ENCODE measurements at places on chromosomes 3 and 15.

- peak; percentile 50 for DNase-seq
Observed at GRCh38 chr3:177440456-177441104, 243.3 kb upstream of the TBL1XR1 start.

GRCh38 chr3:184361532-184361931 lies at the start of the genes CLCN2 and POLR2H:
Gene CLCN2 (minus strand): TSS chr3:184361605. CDS start chr3:184361479, 126 bp downstream.
Gene POLR2H (plus strand): TSS chr3:184361710. CDS start chr3:184363493, 1,783 bp downstream.
- DNase-seq = no peak

- DNase-seq = no peak
Observed at GRCh38 chr3:137761563-137762503, 2.3 kb upstream of the SOX14 start.

DNA sequence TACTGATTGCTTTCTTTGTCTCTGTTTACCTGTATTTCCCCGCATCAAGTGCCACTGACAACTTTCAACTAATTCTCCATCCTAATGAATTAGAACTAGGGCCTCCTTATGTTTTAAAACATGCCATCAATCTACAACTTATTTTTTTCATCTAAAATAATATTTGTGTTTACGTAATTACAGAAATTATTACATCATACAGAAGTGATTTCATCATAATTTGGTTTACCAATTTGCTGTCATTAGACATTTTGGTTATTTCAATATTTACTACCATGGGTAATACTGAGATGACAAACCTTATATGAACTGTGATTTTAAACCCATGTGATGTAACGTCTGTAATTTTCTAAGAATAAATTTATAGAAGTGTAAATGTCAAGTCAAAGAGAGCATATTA lies 468.0 kb upstream of the IL12A start:
- no peak for DNase-seq

- DNase-seq = no peak
Observed at GRCh38 chr3:3804560-3804959, 5.3 kb downstream of the LRRN1 start.

DNA sequence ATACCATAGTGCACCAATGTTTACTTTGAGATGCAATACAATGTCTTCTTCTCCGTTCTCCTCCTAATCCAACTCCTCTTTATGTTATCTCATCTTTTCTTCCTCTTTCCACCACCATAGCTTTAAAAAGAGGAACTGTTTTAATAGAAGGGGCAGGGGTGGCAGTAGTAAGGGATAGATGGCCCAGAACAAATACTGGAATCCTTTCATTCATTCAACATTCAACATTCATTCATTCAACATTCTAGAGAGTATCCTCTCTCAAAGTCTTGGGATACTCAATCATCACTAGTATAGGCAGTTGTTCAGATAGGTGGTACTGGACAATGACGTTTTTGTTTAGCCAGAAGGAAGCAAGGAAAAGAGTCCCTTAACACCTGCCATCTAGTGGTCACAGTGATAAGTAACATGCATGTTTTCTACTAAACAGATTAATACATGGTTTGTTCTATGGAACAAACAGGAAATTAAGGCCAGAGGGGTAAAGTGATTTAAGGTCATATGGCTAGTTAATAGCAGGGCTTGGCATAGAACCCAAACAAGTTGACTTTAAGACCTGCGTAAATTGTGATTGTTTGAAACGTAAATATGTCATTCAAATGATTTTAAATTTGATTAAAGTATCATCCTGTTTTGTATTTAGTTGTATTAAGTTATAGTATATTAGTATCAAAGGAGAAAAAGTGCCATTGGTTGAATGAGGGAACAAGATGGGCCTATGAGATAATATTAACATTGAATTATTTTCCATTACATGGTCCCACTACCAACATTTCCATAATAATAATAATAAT lies 26.9 kb upstream of the EHHADH start:
- DNase-seq = no peak

DNA sequence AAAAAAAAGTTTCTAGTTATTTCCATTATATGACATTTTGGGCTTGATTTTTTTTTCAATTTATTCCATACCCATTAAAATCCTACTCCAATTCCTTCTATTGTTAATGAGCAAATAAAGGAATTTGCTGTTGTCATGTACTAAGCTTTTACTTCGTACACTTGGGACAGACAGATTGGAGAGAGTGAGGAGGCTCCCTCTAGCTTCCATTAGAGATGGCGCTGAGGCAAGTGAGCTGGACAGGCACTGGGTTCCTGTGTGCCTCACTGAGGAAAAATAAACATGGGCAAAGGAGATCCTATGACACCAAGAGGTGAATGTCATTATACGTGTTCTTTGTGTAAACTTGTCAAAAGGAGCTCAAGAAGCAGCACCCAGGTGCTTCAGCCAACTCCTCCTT lies 441.1 kb upstream of the MDFIC2 start:
- DNase-seq = no peak

DNA sequence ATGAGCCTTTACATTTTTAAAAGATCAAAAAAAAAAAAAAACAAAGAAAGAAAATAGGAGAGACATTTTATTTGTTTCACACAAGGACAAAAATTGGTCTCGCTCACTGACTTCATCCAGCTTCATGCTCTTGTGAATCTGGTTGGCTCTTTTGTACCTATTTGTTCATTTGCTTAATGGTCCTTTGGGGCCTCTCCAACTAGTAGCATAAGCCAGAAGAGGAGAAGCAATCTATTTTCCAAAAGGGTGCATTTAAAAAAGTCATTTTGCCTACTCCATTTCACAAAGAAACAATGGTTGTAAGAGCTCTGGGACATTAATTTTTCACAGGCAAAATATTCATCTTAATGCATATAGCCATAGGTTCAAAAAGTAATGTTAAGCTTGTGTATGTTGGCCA lies 168.3 kb upstream of the ADAMTS9 start:
- DNase-seq = no peak

- no peak for DNase-seq
Observed at GRCh38 chr15:31101262-31102038, at the start of gene TRPM1. Gene TRPM1 (minus strand): TSS chr15:31101725. CDS start chr15:31081355, 20,370 bp downstream.

DNA sequence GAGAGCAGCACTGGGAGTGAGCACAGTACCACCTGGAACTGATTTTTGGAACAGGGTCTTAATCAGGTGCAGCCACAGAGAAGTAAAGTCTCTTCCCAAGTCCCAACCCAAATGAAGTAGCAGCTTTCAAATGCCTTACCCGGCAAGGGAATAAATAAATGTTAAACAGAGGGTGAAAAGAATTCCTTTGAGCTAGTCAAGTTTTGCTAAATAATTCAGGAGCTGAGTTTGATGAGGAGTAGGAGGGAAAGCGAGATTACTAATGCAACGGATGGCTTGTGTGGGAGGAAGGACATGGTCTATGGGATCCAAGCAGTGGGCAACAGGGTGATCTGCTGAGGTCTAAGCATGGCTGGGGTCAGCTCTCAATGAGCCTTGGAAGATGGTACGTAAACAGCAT lies 204.5 kb upstream of the ST8SIA2 start:
- no peak for DNase-seq

DNA sequence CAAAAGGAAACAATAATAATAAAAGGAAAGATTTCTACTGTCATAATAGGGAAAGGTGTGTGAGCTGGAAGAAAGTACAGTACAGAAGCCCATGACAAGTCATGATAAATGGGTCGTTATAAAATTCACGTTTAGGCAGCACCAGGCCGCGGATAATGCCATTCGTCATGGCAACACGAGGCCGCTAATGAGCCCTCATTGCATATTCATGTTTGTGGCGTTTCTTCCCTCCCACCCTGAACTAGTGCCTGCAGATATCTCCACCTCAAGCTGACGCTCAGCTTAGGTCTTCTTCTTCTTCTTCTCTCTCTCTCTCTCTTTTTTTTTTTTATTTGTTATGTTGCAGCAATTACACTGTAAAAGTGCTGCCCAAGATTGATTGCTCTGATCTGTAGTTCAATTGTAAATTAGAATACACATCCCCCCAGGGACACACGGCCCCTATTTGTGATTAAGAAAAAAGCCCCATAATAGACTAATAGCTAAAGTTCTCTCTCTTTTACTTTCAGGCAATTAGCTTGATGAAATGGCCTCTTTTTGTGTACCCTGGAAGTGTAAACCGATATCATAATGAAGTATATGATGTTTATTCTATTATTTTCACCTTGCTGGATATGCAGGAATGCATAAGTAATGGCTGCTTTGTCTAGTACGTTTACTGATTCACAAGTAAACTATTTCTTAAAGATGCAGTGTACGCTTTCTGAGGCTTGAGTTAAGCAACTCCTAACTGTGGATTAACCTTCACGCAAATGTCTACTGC lies 61.9 kb upstream of the NR2F2 start:
- no peak for DNase-seq

DNA sequence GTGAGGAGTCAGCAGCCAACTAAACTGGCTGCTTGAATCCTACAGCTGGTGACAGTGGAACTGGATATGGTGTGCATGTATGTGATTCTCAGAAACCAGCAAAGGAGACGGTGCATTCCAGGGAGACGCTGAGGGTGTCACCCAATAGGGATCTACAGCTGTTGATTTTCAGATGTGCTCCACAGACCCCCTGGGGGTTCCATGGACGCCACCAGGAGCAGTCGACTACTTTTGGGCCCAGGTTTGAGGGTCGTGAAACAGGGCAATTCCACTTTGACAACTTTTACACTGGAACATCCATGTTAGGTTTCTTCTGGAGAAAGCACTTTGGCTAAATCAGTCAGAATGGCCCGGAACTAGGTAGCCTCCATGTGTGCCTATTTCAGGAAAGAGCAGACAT lies 71.5 kb upstream of the MEX3B start:
- DNase-seq = no peak

- no peak for DNase-seq
Observed at GRCh38 chr15:41773729-41774061, 589 bp upstream of the MAPKBP1 start.

DNA sequence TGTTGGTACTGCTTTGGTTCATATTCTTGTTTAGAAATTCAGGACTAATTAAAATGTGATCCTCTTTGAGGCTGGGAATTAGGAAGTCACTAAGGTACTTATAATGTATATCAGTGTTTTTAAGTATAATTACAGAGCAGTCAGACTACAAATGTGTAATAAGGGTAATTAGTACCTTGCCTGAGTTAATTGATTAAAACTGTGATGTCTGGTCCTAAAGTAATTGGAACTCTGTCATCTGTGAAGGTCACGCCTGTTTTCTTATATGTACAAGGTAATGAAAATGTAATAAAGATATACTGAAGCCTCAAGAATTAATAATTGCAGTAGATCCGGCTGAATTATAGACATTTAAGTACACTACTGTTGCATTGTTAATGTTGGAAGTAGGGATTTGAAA lies 32.8 kb downstream of the RIOX2 start:
- no peak for DNase-seq

GRCh38 chr3:104206925-104207324 lies 1159.8 kb upstream of the ALCAM start:
- DNase-seq = no peak

- no peak for DNase-seq
Observed at GRCh38 chr3:61200270-61200669, 51.0 kb downstream of the FHIT start.

GRCh38 chr3:50600841-50601591 lies 10.6 kb downstream of the CISH start:
- peak; percentile 33 for DNase-seq

DNA sequence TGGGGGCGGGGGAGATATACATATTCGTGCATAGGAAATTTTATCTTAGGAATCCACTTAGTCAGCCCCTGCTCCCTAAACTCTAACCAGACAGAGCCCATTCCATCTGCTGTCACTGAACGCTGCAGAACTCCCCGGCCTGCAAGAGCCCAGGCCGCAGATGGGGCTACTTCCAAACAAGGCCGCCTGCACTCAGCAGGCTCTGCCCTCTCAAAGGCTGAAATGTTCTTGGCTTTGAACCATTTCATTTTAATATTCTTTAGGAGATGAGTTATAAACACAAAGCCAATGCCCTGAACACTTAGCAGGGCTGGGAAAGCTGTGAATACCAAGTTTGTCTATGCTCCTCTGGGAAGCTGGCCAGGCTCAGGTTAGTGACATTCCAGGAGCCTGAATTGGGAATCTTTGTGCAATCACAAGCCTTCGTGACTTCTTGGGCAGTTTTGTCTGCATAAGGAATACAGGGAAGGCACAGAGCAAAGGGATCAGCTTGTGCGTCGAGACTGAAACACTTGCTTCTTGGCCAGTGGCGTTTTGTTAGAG lies 65.0 kb downstream of the SYNM start:
- DNase-seq = no peak

GRCh38 chr3:53255423-53255774 lies 423 bp downstream of the TKT start:
- no peak for DNase-seq

DNA sequence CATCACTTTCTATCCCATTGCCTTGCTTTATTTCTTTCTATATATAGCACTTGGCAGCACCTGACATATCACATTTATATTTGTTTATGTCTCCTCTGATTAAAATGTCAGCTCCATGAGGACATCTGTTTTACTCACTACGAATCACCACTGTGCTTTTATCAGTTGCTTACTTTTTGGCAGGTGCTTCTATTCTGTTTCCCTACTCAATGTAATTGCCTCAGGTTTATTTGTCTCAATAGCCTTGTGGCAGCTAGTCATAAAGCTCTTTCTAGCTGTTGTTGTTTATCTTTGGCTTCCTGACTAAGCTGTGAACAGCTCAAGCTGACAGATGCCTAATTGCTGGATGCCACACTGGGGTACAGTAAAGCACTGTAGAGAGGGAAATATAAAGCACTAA lies 85.5 kb downstream of the VPS13C start:
- DNase-seq = no peak

- DNase-seq = no peak
Observed at GRCh38 chr3:175088766-175089380, 229.7 kb downstream of the NAALADL2 start.

DNA sequence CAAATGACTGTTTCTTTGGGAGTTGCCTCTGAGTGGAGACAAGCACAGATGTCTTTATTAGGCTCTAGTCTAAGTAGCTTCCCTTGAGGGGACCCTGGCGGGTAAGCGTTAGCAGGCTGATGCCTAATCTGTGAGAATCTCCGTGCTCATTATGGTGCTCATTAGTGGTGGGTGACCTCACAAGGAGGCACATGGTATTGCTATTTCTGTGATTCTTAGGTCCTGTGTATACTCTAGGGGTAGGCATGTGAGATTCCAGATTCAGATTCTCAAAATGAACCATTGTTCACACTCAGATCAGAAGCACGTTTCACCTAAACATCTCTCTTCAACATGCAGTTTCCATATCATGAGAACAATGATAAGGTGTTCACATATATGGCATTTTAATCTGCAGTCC lies 809.7 kb downstream of the NR2F2 start:
- no peak for DNase-seq

- no peak for DNase-seq
Observed at GRCh38 chr15:74259821-74260607, 23.9 kb downstream of the CCDC33 start.

DNA sequence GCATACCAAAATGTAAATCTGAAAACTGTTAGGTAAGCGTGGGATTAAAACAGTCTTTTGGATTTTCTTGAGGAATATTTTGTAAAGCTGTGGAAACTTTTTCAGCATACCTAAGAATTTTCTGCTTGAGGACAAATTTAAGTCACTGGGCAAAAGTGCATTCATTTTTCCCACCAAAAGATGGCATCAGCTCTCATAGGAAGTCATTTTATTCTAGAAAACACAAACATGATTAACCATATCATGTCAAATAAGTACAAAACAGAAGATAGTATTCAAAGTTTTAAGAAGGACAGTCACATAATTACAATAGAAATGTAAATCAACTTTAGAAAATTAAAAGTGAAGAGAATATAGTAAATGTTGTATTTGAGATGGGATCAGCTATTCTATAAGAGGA lies 63.5 kb downstream of the SLC49A4 start:
- DNase-seq = no peak

GRCh38 chr3:179438841-179439240 lies 12.4 kb downstream of the GNB4 start:
- no peak for DNase-seq
